Activated CD8-positive, alpha-beta memory T cell treated with anti-CD3 and anti-CD28 coated beads for 4 hours (primary cell): ENCODE measurements at places on chromosomes 5 and 9.

GRCh38 chr5:63111891-63112290, 533.3 kb downstream of the LRRC70 start:
- DNase-seq: no peak

DNA sequence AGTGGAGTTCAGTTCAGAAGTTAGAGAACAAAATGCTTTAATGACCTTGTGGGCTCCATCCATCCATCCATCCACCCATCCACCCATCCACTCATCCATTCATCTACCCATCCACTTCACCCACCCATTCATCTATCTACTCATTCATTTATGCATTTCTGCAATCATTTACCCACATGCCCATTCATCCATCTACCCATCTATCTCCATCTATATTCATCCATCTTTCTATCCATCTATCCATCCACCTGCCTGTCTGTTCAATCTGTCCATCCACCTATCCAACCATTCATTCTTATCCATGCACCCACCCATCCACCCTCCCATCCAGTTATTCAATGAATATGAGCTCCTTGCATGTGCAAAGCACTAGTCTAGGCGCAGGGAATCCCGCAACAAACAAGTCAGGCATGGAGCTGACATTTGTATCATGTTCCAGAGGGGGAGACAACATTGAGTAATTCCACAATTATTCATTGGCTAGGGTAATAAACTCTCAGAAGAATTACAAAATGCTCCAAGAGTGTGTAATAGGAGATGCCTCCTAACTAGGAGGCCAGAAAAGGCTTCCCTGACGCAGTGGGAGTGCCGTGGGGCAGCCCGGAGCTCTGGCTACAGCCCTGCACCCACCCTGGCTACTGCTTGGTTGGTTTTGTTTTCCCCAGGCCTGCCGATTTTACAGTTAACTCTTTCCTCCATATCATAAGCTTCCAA, 211.2 kb downstream of the NXNL2 start:
- DNase-seq: no peak

GRCh38 chr5:22391956-22392355, 461.2 kb downstream of the CDH12 start:
- DNase-seq: no peak

- no peak for DNase-seq
Observed at GRCh38 chr5:32512926-32513325, 68.4 kb upstream of the ZFR start.

GRCh38 chr9:33196736-33197135, 29.6 kb upstream of the B4GALT1 start:
- DNase-seq: no peak
